Neural progenitor cell (in vitro differentiated cells): ENCODE measurements at places on chromosomes 3 and 15. TPM values are rescaled to one million over a fixed set of nuclear protein-coding genes. Genes with fewer than 3 reads are reported as not detected.

SLC22A13 gene
- total RNA-seq, result 0.21 TPM in 1 of 2 replicates, not detected in the other

PTH1R gene
- 0.43 TPM in 1 of 2 replicates, not detected in the other for total RNA-seq

CFAP20DC gene
- total RNA-seq, result 9.6 and 14.0 TPM in 2 replicates

WDR73 gene
- total RNA-seq, result 37.4 and 46.8 TPM in 2 replicates

SPSB4 gene
- 4.9 and 10.7 TPM in 2 replicates for total RNA-seq

NDN gene
- 70.9 and 89.2 TPM in 2 replicates for total RNA-seq

MESP1 gene
- total RNA-seq, result 0.31 TPM in 1 of 2 replicates, not detected in the other

C3orf22 gene
- not detected in 2 replicates for total RNA-seq

CEMIP gene
- total RNA-seq, result 0.03 TPM in 1 of 2 replicates, not detected in the other

PLSCR5 gene
- total RNA-seq, result not detected in 2 replicates

- H3K4me3 ChIP-seq, result no peak overlapping the region
- no peaks in the 10 kb centered on the region for H3K27me3 ChIP-seq
- DNase-seq, result no peak
- H3K4me1 ChIP-seq, result peaks cover 9% of the 10 kb centered on the region
Observed at GRCh38 chr3:179082416-179082815, 10.8 kb upstream of the ZMAT3 start.

GRCh38 chr3:156478891-156479290 is 76.0 kb downstream of the SSR3 start:
- no peak overlapping the region for H3K27ac ChIP-seq
- DNase-seq, result no peak
- no peaks in the 10 kb centered on the region for H3K36me3 ChIP-seq
- H3K27me3 ChIP-seq, result no peaks in the 10 kb centered on the region
- no peak overlapping the region for H3K4me3 ChIP-seq

GRCh38 chr15:78808550-78808949 is 2.7 kb downstream of the ADAMTS7 start:
- H3K27ac ChIP-seq, result no peak overlapping the region
- peak; percentile 63 for DNase-seq
- peaks cover 22% of the 10 kb centered on the region for H3K4me1 ChIP-seq
- H3K36me3 ChIP-seq, result no peaks in the 10 kb centered on the region
- H3K4me3 ChIP-seq, result no peak overlapping the region

DNA sequence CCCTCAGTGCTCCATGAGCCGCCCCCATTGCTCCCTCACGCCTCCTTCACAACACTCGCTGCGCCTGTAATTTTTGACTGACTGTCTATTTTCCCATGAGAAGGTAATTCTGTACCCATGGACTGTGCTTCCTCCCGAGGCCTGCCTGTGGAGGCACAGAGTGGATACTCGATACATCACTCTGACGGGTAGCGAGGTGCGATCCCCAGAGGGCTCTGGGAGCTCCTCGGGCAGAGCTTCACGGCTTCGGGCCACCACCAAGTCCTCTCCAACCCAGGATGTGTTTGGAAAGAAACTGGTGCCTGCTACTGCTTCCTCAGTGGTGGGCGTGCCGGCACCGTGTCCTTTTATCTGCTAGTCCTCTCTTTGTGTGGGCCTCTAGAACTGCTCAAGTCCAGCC is 108.6 kb upstream of the DLG1 start:
- no peaks in the 10 kb centered on the region for H3K36me3 ChIP-seq
- DNase-seq, result no peak
- no peaks in the 10 kb centered on the region for H3K27me3 ChIP-seq

DNA sequence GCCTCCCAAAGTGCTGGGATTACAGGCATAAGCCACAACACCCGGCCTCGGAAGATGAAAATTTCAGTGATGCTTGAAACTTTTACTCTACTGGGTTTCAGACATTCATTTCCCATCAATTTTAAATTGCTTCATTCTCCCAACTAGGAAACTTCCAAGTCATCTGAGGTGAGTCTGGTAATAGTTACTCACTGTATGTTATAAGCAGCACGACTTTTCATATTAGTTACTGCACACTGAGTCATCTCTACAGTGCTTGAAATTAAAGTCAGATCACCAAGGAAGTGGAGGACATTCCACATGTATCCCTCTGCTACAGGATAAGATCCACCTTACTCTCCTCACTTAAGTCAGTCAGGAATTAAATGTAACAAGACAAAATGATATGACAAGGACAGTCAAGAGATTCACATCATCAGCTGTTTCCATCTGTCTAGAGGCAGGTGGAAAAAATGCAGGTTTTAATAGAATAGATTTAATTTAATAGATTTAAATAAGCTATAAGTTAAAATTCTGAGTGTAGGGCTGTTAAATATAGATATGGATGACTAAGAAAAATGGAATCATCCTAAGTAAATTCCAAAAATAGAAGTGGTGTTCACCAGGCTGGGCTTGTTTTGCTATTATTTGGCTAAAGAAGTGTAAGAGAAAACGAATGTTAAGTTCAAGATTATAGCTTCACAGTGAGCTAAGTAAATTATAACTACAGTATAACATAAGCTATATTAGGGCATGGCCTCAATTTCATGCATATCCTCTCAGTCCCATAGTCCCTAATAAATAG is 104.4 kb downstream of the TMCO5A start:
- no peaks in the 10 kb centered on the region for H3K4me1 ChIP-seq
- no peak overlapping the region for H3K27ac ChIP-seq
- no peak overlapping the region for H3K4me3 ChIP-seq
- H3K27me3 ChIP-seq, result no peaks in the 10 kb centered on the region
- DNase-seq, result no peak

DNA sequence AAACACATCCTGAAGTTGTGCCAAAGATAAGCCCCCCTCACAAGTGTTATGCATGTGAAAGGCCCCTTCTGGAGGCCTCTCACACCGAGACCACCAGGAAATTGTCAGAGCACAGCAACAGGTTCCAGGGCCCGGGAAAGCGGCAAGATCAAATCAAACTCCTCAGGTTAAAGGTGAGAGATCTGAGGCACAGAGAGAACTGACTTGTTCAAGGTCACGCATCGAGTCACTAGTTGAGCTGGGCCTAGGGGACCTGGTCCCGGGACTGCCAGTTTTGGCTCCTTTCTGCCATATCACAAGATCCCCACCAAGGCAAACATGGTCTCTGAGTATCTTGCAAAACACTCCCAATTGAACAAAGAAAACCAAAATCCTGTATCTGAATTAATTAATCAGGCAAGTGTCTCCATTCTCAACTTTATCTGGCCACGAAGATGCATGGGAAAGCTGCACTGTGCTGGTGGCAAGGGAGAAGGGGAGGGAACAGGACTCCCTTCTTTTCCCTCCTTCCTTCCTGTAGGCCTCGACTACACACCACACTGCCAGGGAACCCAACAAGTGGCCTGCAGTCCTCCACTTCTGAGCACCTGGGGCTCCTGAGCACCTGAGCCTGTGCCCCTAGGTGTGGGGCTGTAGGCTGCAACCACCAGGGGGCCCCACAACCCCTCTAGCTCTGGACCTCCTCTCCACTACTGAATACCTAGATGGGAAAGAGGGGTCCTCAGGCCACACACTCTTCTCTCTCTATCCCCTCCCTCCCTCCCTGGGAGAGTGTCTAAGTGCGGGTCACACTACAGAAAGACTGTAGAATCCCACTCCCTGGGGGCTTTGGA is 37.3 kb downstream of the ANP32A start:
- H3K27ac ChIP-seq, result no peak overlapping the region
- H3K36me3 ChIP-seq, result peaks cover 6% of the 10 kb centered on the region
- no peaks in the 10 kb centered on the region for H3K27me3 ChIP-seq
- no peaks in the 10 kb centered on the region for H3K4me1 ChIP-seq

GRCh38 chr15:65903296-65904073 is 34.2 kb downstream of the RAB11A start:
- H3K4me1 ChIP-seq, result no peaks in the 10 kb centered on the region
- H3K36me3 ChIP-seq, result no peaks in the 10 kb centered on the region
- H3K4me3 ChIP-seq, result no peak overlapping the region
- no peak overlapping the region for H3K27ac ChIP-seq
- no peak for DNase-seq

DNA sequence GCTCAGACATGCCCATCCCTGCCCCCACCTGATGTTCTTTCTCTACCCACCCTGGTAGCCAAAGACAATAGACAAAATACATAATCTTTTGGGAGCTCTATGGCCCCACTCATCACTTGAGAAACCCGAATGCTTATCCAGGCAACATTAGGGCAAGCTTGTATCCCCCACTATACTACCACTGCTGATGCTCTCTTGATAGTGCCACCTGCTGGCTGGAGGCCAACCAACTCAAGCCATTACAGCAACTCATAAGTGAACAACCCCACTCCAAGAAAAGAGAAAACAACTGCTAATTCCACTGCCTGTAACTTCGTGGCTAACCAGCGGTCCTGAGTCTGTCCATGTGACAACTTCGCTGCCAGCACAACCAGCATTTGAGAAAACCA is 342.5 kb upstream of the TGFBR2 start:
- no peaks in the 10 kb centered on the region for H3K36me3 ChIP-seq
- no peak overlapping the region for H3K27ac ChIP-seq
- no peak for DNase-seq

- no peak for DNase-seq
- H3K27ac ChIP-seq, result no peak overlapping the region
- H3K27me3 ChIP-seq, result no peaks in the 10 kb centered on the region
- no peaks in the 10 kb centered on the region for H3K4me1 ChIP-seq
Observed at GRCh38 chr3:80192936-80193335, 425.1 kb upstream of the ROBO1 start.

- no peak overlapping the region for H3K4me3 ChIP-seq
- H3K27me3 ChIP-seq, result no peaks in the 10 kb centered on the region
- H3K4me1 ChIP-seq, result no peaks in the 10 kb centered on the region
- no peak overlapping the region for H3K27ac ChIP-seq
- H3K36me3 ChIP-seq, result no peaks in the 10 kb centered on the region
Observed at GRCh38 chr15:79028411-79028964, 62.1 kb downstream of the RASGRF1 start.

DNA sequence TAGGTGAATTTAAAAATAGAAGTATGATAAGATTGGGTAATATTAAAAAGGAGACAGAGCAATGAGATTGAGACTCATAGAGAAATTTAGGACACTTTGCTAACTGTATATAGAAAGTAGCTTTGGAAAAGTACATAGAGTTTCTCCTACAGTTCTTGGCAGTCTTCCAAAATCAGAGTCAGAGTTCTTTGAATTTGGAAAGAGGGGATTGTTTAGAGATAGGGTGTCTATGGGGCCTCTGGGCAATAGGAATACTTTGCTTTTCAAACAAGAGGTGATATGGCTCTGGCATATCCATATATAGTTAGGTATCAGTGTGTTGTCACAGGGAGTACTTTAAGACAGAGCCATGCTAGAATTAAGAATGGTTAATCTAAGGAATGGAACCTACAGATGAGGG is 477.1 kb upstream of the KCNMB2 start:
- no peak for DNase-seq
- no peaks in the 10 kb centered on the region for H3K36me3 ChIP-seq
- no peak overlapping the region for H3K27ac ChIP-seq
- H3K27me3 ChIP-seq, result no peaks in the 10 kb centered on the region

DNA sequence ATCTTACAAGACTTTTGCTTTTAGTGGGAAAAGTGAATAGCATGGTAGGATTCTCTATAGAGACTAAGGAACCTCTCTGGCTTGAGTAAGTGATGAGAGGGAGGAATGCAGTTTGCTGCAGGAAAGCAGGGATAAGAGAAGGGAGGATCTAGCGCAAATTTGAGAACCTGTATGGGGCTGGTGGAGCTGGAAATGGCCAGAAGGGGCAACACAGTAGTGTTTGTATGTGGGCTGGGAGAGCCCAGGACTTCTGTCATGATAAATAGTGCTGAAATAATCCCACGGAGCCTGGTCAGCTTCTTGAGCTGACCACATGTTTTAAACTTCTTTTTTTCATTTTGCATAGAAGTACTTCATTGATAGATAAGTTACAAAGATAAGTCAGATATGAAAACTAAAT is 11.2 kb upstream of the SHC4 start:
- H3K27me3 ChIP-seq, result peaks cover 6% of the 10 kb centered on the region
- peaks cover 17% of the 10 kb centered on the region for H3K4me1 ChIP-seq
- no peaks in the 10 kb centered on the region for H3K36me3 ChIP-seq

DNA sequence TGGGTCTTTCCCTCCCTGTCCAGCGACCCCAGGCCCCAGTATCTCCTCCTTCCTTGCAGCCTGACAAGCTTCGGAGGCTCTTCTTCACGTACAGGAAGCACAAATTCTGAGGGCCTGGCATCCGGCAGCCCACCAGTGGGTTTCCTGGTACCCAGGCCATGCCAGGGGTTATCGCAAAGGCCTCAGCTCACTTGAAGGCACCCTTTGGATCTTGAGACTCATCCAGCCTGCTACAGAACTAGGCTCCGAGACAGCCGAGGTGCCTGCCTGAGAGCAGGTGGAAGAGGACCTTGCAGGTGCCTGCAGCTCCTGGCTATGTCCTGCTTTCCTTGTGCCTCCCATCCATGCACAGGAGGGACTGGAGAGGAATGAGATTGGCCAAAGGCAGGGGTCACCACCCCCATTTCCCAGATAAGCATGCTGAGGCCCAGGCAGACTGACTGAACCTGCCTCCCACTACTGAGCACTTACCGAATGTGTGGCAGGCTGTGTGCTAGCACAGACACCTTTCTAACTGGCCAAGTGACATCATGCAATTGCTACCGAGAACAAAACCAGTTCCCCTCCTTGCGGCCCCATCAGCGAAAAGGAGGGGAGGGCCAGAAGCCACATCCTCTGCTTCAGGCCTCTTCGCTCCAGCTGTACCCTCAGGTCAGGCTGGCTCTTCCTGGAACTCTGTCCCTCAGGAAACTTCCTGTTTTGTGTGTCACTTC is 11.2 kb downstream of the SH2D7 start:
- H3K27ac ChIP-seq, result no peak overlapping the region
- no peaks in the 10 kb centered on the region for H3K36me3 ChIP-seq
- no peaks in the 10 kb centered on the region for H3K27me3 ChIP-seq

DNA sequence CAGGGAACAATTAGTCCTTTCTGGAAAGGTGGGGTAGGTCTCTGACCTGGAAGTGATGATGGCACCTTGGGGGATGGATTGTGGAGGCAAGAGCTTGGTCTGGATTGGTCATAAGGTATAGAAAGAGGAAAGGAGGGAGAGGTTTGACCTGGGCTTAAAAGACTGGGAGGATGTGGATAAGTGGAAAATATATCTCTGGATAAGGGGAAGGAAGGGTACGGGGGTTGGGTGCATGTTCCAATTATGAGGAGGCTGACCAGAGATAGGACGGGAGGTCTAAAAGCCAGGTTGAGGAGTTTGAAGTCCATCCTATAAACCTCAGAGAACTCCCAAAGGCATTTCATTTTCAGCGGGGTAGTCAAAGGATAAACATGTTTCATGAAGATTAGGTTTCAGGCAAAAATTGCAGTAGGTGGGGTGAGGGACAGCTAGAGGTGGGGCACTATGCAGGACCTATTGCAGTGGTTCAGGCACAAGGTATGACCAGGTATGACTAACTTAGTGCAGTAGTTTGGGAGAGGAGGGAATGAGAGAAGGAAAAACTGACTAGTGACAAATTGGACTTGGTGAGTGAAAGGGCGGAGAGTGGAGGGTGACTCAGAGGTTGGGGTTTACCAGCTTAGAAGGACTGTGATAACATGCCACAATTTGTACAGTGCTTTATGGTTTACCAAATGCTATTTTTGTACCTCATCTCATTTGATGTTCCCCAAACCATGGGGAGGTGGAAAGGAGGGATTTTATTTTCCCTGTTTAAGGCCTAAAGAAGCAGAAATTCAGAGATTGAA is 10.7 kb downstream of the PDE8A start:
- no peak for DNase-seq
- no peak overlapping the region for H3K27ac ChIP-seq
- no peaks in the 10 kb centered on the region for H3K27me3 ChIP-seq
- no peaks in the 10 kb centered on the region for H3K4me1 ChIP-seq
- H3K36me3 ChIP-seq, result no peaks in the 10 kb centered on the region
